ENCODE measurements at places on chromosomes 2 and 18.
A peak's percentile ranks its signal among the peaks of the same experiment; 100 is the strongest.

DNA sequence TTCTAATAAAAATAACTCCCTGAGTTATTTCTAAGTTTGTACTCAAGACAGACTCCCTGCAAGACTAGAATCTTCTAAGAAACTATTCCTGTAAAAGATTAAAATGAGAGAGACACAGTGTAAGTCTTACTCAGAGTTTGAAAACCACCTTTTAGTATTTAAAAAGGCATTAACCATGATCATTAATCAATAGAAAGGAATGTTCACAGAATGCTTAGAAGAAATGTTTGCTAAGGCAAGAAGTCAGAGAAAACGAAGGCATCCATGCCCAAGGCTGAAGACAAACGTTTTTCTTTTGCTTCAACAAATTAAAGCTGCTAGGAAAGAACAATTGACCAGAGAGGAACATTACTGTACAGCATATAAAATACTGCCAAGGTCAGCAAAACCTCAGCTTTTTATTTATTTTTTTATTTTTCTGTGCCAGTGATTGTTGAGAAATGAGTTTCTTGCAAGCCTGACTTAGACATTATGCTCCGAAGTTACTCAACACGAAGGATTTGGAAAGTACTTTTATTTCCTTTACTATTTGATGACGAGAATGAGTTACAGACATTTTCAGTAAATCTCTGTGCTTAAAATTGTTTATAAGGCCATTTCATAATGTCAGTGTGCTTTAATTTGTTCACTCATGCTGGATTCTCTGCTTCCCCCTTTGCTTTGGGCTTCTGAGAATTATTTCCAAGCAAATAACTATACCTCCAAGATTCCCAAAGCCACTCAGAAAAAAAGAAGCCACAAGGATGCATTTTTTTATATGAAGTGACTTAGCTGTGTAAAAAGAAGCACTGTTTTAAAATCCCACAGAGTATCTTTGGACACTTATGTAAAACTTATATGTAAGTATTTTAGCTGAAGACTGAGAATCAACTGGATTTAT lies 20.5 kb downstream of the RND3 start:
- DNase-seq: peak; percentile 82

- DNase-seq: peak; percentile 42
These were observed 8.6 kb upstream of the INPP5D start for GRCh38 chr2:233051241-233052149.

DNA sequence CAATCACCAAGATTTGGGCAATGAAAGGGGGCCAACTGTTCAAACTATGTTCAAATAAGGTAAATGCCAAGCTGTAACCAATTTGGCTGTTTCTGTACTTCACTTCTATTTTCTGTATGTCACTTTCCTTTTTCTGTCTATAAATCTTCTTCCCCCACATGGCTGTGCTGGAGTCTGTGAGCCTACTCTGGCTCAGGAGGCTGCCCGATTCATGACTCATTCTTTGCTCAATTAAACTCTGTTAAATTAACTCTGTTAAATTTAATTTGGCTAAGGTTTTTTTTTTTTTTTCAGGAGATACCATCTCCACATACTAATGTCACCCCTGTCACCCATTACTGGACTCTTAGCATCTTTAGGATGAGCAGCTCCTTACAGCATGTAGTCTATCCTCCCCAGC lies 178.8 kb upstream of the TWIST2 start:
- DNase-seq: no peak

DNA sequence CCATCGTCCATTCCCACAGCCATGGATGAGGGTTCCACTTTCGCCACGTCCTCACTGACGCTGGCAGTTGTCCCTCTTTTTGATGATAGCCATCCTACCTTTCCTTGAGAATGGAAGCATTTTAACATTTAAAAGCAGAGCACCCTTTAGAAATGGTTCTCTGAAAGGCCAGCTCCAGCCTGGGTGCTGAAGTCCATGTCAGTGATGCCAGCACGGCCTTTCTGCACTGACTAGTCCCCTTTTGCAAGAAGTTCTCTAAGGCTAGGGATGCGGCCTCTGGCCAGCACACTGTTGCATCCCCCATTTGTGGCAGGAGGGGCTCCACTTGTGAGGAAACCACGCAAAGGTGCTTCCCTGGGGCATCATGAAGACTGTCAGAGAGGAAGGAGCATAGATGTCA lies 203.5 kb downstream of the MGAT5 start:
- no peak for DNase-seq

DNA sequence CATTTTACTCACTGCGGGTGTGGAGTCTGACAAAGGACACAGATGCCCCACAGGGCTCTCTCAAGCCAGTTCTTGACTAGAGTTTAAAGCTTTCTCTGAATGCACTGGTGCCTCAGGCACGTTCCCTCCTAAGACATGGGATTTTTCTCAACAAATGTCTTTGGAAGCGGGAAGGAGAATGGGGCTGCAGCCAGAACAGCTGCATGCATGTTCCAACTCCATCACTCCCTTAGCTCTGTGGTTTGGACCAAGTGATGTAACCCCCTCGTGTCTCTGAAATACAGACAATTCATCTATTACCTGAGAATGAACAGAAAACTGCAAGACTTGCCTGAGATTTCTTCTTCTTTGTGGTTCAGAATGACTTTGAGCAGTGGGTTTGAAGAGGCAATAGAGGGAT lies 141.7 kb upstream of the SERPINE2 start:
- DNase-seq: no peak

GRCh38 chr2:70047451-70047850 lies 39.8 kb upstream of the PCBP1 start:
- no peak for DNase-seq

DNA sequence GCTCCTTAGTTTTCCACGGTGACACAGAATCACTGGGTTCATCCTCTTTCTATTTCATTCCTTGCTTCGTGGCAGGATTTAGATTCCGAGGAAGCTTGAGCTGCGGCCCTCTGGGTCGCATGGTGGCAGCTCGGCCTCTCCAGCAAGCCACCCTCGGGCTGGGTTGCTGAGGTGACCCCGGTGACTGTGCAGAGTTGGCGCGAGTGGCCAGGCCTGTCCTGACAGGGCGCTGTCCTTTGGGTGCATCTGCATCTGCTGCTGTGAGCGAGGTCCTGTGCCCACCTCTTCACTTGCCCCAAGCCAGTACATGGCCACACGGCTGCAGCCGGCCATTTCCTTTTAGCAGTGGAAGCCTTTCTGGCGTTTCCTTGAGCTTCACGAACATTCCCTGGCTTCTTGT lies 21.8 kb downstream of the PRELID3A start:
- DNase-seq: no peak

GRCh38 chr2:219631406-219631891 lies 4.0 kb downstream of the SLC4A3 start:
- no peak for DNase-seq

DNA sequence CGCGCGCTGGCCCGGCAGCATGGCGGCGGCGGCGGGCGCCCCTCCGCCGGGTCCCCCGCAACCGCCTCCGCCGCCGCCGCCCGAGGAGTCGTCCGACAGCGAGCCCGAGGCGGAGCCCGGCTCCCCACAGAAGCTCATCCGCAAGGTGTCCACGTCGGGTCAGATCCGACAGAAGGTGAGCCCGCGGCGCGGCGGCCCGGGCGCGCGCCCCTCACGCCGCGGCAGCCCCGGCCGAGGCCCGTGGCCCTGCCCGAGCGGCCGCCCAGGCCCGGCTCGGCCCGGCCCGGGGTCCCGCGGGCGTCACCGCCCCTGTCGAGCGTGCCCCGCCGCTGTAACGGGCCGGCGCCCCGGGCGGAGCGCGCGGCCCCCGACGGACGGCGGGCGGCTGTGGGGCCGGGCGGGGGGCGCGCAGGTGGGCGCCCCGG lies 218 bp downstream of the DGKD start:
- DNase-seq: no peak
